ENCODE measurements at places on chromosomes 11 and 22.

DNA sequence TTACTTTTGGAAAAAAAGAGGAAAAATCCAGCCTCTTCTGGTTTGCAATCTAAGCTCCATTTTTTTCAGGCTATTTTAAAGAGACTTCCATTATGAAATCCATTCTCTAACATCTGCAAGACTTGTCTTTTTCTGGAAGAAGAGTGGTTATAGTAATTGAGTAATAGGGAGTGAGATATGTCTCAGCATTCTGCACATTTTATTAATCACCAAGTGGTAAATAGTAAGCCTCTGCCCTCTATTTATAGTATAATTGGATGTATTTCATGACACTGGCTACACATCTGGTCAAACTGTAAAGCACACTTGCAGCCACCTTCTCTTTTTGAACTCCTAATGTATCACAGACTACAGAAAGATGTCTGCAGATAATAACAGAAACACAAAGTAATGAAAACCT, 391.1 kb downstream of the ETS1 start:
- DNase-seq = no peak

- DNase-seq = no peak
Measured at GRCh38 chr11:63858628-63859550, 20.0 kb downstream of the MARK2 start.

DNA sequence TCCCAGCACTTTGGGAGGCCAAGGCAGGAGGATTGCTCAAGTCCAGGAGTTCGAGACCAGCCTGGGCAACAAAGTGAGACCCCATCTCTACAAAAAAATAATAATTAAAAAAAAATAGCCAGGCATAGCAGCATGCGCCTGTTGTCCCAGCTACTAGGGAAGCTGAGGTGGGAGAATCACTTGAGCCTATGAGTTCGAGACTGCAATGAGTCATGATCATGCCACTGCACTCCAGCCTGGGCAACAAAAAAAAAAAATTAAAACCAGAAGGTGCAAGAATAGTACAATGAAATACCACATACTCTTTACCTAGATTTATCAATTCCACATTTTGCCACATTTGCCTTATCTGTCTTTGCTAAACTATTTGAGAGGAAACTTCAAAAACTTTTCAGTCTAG, 8.2 kb downstream of the DPF2 start:
- no peak for DNase-seq

GRCh38 chr11:46597609-46598219, 3.9 kb upstream of the AMBRA1 start:
- no peak for DNase-seq

GRCh38 chr11:107041088-107041444, 22.8 kb upstream of the GUCY1A2 start:
- DNase-seq = no peak
